ENCODE measurements at places on chromosomes 4 and X.

DNA sequence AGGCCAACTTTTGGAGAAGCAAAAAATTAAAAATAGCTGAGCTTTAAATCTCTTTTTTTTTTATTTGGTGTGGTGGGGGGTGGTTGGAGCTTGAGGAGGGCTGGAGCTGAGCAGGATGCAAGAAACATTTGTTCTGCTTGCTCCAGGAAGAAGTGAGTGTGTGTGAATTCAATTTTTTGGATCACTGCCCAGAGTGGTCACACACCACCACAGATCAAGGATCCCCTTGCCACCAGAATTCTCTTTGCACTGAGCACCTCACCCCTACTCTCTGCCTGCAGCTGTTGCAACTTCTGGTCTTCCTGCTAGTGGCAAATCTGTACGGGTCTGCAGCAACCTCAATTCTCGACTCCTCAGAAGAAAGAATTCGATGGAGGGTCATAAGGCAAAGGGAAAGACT lies 19.9 kb upstream of the PLP1 start:
- no peak for DNase-seq

DNA sequence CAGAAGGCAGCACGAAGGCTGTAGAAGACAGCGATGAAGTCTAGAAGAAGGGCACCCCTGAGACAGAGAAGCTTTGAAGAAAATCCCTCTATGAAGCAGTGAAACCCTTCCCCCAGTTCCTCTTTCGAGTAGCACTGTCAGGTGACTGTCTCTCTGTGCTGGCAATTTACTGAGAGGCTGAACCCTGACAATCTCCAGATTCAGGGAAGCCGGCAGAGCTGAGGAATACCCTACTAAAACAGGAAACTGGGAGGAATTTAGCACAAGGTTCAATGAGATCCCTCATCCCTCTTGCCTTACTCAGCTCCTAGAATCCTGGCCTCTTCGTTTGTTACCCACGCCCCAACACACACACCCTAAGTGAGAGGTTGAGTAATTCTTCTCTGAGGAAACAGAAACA lies 239.7 kb upstream of the NOCT start:
- no peak for DNase-seq

- DNase-seq = no peak
These were observed 142.8 kb downstream of the SLIT2 start for GRCh38 chr4:20394512-20394911.

- DNase-seq = no peak
These were observed 368.5 kb upstream of the PABPC5 start for GRCh38 chrX:91066104-91066503.

- no peak for DNase-seq
These were observed 362.2 kb downstream of the SMARCA1 start for GRCh38 chrX:129161108-129161507.

GRCh38 chrX:44675362-44676024 lies 132.8 kb upstream of the FUNDC1 start:
- peak; percentile 12 for DNase-seq

DNA sequence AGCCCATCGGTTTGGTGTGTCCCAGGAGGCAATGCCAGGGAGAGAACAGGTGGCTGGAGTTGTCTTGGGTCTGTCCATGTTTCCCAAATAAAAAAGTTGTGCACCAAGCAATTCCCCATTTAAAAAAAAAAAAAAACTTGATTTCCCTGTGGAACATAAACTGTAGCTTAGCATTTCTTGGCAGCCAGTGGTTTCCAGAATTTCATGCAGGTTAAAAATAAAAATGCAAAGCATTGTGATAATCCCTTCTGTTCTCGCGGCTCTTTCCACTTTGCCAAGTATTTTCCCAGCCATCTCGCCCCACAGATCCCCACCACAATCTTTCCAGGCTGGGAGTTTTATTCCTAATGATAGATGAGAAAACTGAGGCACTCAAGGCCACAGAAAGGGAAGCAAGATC lies 51.4 kb upstream of the MSX1 start:
- DNase-seq = no peak

DNA sequence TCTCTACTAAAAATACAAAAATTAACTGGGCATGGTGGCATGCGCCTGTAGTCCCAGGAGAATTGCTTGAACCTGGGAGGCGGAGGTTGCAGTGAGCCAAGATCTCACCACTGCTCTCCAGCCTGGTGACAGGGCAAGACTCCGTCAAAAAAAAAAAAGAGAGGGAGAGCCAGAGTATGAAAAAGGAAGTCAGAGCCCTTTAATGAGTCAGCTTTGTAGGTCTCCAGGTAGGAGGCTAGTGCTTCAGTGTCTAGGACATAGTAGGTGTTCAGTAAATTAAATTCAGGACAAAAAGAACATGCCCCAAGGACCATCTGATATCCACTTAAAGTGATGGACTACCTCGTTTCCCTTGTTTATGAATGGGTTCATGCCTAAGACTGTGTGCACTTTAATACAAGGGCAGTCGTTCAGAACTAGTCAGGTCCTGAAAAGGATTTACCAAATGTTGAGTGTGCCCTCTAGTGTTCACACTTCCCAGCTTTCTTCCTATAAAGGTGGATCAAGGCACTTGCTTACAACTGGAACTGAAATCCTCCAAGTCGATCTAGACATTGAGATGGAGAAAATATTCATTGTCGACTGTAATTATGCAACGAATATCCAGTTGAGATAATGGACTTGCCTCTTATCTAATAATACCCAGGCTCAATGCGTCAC lies 29.0 kb downstream of the F9 start:
- DNase-seq = no peak

DNA sequence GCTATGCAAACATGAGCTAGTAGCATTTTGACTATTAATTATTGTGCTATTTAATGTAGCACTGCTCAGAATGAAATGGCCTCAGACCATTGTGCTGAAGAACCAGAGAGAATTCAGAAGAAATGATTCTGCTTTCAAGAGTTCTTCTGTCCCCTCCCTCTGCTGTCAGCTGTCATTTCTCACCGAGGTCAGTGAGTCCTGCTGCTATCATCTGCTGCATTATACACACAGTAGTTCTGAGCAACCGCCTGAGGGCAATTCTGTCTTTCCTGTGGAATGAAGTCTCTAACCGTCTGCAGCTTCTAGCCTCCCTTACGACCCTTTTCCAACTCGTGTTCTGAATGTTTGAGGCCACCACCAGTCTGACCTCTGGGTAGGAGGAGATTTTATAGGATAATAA lies 249.4 kb downstream of the HNRNPD start:
- DNase-seq = no peak

DNA sequence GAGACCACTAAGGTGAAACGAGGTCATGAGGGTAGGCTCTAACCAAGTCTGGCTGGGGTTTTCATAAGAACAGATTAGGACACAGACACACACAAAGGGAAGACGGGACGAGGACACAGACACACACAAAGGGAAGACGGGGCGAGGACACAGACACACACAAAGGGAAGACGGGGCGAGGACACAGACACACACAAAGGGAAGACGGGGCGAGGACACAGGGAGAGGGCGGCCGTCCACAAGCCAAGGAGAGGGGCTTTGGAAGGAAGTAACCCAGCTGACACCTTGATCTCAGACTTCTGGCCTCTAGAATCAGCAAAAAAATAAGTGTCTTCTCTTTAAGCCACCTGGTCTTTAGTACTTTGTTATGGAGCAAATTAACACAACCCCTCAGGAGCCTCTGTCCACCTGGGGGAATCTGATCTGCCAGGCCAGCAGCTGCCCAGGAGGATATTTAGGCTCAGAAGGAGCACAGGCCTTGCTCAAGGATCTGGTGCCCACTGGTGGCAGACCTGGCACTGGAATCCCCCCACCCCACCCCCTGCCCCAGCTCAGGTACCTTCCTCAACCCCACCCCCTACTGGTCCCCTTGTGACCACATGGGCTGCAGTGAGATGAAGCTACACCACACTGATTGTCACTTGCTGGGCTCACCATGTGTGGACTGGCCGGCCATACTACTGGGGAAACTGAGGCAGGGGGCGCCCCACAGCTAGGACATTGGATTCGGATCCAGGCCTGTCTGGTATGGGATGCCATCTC lies 2.8 kb downstream of the ABLIM2 start:
- no peak for DNase-seq

- DNase-seq = no peak
These were observed 31.9 kb downstream of the ANAPC10 start for GRCh38 chr4:145066063-145066501.

- DNase-seq = no peak
These were observed 243.4 kb upstream of the PCDH18 start for GRCh38 chr4:137775701-137776100.

GRCh38 chr4:140609548-140610425 lies 41.0 kb upstream of the UCP1 start:
- DNase-seq = no peak

- no peak for DNase-seq
These were observed 188.3 kb downstream of the SH3BGRL start for GRCh38 chrX:81390237-81390636.

- DNase-seq = no peak
These were observed 18.8 kb downstream of the PPP2R3B start for GRCh38 chrX:367866-368265.

DNA sequence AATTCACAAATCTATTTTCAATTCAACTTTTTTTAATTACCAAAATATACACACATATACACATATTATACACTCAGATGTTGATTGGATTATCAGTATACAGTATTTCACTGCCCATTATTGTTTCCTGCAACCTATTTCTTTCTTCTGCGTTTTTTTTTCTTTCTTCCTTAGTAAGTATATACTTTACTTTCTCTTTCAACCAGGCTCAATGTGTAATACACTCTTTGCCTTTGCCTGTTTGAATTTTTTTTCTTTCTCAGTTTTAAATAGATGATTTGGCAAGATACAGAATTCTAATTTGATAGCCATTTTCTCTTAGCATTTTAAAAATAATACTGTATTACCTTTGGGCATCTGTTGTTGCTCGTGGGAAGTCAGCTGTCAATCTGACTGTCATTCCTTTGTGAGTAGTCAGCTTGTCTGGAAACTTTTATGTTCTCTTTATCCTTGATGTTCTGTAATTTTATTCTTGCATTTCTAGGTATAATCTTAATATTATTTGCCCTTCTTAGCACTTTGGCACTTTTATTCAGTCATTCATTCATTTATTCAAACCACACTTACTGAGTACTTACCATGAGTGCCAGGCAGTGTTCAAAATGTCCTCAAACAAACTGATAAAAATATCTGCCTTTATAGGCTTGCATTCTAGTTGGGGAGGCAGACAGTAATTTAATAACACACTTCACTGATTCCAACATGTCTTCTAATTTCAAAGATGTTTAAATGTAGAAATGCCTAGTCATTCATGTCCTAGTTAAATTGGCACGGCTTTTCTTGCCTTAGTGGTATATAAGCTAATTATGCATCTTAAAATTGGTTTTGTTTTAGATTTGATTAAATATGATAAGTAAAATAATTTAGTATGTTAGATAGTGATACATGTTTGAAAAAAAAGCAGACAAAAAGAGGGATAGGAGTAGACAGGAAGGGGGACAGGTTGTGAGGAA lies 3.7 kb downstream of the USP38 start:
- DNase-seq = no peak

- DNase-seq = no peak
These were observed 157.1 kb downstream of the AMELX start for GRCh38 chrX:11450354-11450753.

DNA sequence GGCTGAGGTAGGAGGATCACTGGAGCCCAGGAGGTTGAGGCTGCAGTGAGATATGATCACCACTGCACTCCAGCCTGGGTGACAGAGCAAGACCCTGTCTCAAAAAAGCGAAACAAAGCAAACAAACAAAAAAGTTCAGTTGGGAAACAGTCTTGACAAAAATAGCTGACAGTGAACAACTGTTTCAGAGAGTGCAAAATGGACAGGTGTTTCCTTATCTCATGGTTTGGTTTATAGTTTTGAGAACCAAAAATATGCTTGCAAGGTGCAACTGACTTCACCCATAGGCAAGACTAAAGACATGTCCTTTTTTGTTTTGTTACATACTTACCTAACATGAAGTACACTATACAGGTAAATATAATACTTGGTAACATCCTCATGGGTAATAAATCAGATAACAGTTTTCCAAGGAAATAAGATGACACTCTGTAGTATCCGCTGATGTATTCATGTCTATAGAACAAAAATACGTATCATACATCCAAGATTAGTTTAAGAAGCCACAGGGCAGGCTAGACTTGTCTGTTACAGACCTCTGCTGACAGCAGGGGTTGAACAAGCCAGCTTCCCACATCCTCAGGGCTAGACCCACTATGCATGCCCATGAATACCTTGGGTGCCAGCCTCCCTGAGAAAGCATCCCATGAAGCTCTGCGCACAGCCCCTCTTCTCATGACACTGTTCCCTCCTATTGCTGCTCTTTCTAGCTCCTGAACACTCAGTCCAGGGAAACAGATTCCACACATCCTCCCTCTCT lies 59.3 kb downstream of the ABCG2 start:
- no peak for DNase-seq

GRCh38 chr4:83231620-83232076 lies 53.0 kb downstream of the COQ2 start:
- no peak for DNase-seq

GRCh38 chr4:61079427-61079826 lies 120.7 kb upstream of the ADGRL3 start:
- DNase-seq = no peak

- DNase-seq = no peak
These were observed 137.9 kb downstream of the PJA1 start for GRCh38 chrX:69027181-69028005.

DNA sequence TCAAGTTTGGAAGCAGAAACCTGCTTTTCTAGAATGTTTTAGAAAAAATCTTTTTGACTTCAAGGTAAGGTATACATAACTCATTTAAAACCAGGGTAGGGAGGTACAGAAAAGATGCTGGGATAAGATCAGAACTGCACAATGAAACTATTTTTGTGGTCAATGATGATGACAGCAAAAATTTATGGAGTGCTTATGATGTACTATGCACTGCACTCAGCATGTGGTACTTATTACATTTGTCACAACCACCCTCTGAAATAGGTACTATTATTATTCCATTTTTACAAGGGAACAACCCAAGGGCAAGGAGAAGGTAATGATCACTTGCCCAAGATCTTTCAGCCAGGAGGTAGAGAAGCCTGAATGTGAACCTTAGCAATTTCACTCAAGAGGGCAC lies 8.0 kb downstream of the GPM6B start:
- no peak for DNase-seq

DNA sequence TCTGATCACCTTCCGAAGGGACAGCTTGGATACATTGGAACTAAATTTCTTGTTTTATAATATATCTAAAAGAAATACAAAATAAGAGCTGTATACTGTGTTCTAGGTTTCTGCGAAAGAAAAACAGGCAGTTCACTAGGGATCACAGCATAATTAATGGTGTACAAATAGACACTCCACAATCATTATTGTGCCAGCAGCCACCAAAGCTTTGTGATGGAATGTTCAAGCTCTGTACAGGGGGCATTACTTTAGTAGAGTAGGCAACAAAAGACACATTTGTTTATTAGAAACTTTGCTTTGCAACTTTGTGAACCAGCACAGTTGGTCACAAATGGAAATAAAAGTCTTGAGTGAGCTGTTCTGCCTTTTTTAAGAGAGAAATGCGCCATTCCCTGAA lies 49.3 kb downstream of the SGMS2 start:
- no peak for DNase-seq

DNA sequence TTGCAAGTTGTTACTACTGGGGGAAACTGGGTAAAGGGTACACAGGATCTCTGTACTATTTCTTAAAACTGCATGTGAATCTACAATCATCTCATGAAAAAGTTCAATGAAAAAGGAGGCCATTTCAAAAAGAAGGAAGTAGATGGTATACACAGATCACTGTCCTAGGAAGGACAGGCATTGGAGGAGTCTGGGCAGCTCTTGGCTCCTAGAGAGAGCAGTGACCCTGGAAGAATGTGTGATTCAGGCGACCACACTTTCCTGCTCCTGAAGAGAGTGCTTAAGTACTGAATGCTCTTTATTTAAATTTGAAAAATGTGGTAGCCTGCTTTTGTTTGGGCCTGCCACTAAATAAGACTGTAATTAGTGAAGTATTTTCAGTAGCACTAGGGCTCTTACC lies 318.1 kb upstream of the CASK start:
- DNase-seq = no peak

Data from ovary (tissue), 10 donors.